ENCODE measurements at places on chromosomes 4 and X.
A peak's percentile ranks its signal among the peaks of the same experiment; 100 is the strongest.

GRCh38 chr4:105605493-105605892, 53.1 kb downstream of the ARHGEF38 start:
- DNase-seq, result peak; percentile 57

DNA sequence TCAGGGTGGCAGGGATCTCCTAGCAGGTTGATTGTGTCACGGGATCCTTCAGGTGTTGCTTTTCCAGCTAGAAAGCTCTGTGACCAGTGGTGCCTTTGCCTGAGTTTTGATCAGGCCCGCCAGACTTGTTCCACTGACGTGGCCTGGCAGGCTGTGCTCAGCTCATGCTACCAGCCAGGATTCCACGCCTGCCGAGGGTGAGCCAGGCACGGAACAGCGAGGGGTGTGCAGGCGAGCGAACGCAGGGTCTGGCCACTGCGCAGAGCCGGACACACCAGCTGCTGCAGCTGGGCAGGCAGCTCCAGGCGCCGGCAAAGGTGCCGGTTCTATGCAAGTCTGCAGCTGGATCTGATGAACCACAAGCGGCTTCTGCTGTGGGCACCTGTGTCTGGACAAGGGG, 17.1 kb upstream of the SAT1 start:
- DNase-seq, result no peak

- no peak for DNase-seq
Measured at GRCh38 chrX:132594129-132594528, 105.3 kb upstream of the MBNL3 start.

- no peak for DNase-seq
Measured at GRCh38 chr4:13928214-13928613, 300.7 kb upstream of the BOD1L1 start.

DNA sequence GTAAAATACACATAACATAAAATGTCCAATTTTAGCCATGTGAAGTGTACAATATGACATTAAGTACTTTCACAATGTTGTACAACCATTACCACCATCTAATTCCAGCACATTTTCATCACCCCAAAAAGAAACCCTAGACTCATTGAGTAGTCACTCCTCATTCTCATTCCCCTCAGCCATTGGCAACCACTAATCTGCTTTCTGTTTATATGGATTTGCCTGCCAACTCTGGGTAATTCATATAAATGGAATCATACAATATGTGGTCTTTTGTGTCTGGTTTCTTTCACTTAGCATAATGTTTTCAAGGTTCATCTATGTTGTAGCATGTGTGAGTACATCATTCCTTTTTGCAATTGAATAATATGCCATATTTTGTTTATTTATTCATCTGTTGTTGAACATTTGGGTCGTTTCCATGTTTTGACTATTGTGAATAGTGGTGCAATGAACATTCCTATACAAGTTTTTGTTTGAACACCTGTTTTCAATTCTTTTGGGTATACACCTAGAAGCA, 43.0 kb downstream of the EIF2S3 start:
- no peak for DNase-seq

GRCh38 chr4:74262522-74262921, 45.7 kb upstream of the EPGN start:
- DNase-seq, result peak; percentile 4

DNA sequence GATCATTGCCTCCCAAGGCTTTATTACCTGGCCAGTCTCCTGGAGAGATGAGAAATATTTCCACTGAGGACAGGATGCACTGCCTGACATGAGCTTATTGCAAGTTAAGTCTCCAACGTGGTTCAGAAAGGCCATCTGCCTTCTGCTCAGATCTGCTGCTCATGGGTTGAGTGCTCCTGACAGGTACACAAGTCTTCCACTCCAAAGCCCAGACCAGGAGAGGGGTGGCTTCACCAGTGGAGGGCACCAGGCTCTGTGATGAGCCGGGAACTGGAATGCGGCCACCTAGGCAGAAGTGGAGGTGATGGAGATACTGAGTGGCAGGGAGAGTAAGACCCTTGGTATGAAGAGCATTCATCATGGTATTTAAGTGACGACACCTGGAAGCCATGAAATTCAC, 79.5 kb upstream of the IRF2 start:
- DNase-seq, result no peak

DNA sequence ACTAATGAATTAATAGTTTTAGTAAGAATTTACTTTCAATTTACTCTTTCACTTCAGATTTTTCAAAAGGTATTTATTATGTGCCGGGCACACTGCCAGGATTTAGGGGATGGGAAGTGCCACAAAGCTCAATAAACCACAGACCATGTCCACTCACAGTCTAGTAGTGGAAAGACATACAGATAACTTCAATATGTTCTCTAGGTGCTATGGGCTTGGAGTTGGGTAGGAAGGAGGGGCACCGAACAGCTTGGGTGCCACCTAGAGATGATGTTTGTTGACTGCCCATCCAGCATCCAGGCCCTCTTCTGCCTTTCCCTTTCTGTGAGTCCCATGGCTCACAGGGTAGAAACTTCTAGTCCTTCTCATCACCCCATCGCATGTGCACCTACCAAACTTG, 17.8 kb downstream of the MFAP3L start:
- DNase-seq, result peak; percentile 20

DNA sequence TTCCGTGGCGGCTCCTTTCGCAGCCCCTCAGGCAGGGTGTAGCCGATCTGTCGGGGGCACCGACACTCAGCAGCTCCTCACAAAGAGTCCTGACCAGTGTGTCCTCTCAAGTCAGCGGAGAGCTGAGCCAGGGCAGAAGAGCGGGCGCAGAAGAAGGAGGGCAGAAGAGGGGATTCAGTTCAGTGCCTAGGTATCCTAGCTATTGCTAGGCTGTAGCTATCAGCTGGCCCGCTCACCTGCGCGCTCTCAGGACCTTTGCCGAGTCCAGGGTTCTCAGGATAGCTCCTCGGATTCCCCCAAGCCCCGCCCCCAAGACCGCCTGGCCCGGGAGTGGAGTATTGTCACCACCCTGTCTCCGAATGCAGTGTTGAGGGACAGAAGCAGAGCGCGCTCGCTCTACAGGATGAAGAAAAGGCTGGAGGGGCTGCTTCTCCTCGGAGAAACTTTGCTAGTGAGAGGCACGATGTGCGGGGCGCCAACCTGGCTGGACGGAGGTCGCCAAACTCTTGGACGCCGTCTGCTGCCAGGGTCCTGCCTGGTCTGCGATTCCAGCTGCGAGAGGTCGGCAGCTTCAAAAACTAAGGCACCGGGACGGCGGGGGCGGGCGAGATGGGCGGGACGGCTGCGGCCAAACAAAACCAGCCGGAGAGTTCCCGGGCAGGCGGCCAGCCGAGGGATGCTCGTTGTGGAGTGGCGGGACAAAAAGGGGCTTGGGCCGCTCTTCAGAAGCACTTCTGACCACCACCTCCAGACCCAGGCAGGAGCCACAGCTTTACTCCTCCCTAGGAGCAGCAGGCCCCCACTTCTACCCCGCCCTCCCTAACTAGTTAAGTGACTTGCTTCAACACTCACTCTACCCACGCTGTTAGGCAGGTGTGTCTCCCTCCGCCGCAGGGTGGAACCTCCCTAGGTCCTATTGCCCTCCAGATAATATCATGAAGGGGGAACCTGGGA, at the start of gene XKRX:
Gene XKRX (minus strand): TSS at position 258 of the 954 bp plus-strand sequence. CDS start 613 bp downstream, outside the sequence.
- DNase-seq, result peak; percentile 29

DNA sequence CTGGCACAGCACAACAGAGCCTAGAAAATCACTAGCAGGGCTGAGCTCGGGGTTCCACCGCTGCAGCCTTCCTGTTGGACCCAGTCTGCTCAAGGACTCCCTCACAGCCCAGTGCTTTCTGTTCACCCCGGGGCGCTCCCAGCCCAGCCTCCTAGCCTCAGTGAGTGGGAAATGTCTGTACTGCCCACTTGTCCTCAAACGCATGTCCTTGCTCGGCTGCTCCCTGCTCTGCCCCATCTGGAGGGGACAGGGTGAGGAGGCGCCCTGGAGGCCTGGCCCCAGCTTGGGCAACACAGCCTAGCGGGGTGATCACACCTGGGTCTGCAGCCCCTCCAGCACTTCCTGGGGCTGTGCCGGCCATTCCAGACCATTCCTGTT, 11.9 kb upstream of the CCNQ start:
- no peak for DNase-seq

DNA sequence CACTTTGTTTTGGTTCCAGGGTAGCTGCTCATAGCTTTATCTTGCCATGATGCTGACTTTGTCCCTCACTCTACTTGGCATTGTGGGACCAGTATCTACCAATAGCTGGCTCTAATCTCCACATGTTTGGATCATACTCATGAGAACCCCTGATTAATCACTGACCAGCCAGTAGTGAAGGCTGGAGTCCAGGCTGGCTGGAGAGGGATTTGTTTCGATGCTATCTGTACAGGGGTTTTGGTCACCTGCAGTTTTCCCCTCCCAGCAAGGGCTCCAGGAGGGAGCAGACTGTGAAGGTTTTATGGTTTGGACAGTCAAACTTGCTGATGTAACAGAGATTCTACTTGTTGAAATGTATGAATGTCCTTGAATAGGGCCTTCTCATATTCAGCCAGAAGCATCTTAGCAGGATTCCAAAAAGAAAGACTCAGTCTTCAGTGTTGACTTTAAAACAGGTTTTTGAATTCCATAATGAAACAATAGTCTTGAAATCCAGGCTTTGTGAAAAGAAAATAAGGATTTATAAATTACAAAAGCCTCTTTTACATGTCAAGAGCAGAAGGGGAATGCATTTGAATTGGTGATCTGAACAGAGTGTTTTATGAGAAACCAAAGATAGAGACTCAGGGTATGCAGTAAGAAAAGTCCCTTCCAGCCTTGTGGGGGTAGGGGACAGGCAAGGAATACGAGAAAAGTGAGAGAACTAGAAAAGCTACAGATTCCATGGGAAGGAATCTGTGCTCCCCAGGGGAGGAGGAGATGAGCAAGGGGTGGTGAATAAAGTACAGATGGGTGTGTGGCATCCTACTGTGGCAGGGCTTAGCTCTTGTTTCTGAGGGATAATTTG, 103.1 kb upstream of the SHISA3 start:
- DNase-seq, result no peak
